ENCODE measurements at places on chromosomes 16 and 17.
A peak's percentile ranks its signal among the peaks of the same experiment; 100 is the strongest.

- no peak for DNase-seq
Observed at GRCh38 chr17:57080718-57081117, 4.3 kb upstream of the AKAP1 start.

DNA sequence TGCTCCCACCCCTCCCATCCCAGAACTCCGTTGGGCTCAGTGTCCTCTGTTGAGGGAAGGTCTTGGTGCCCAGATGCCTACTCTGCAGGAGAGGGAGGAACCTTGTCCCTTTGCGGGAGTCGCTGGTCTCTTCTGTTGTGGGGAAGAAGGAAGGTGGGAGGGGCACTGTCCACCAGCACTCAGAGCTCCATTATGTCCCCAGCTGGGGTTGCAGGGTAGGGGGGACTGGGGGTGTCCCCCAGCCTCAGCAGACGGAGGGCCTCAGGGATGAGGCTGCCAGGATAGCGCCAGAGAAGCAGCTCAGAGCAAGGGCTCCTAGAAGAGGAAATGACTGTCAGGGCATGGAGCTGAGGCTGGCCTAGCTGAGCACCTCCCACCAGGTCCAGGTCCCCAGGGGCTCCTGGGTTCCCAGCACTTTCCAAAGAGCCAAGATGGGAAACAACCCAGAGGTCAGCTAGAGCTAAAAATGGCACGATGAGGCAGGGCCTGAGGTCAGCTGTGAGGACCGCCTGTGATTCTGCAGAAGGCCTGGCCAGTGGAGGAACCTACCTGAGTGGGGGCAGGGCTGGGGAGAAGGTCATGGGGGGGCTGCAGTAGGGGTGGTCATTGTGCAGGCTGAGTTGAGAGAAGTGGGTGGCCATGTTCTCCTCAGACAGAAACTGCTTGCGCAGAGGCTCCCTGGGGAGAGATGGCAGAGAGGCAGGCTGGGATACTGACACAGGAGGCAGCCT, 893 bp downstream of the HCFC1R1 start:
- no peak for DNase-seq

DNA sequence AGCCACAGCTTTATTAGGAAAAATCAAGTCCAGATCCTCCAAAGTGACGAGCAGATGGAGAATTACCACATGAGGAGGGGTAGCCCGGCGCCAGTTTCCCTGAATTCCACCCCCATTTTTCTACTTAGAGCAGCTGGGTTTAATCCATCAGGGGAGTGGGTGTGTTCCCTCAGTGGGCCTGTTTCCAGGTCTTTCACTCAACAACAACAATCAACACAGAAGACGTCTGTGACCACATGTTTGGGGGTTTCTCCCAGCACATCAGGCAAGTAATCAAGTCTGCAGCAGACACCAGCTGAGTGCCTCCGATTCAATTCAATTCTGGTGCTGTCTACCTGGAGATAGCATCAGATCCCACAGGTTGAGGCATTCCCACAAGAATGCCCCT, 6.8 kb downstream of the SLC6A2 start:
- no peak for DNase-seq

DNA sequence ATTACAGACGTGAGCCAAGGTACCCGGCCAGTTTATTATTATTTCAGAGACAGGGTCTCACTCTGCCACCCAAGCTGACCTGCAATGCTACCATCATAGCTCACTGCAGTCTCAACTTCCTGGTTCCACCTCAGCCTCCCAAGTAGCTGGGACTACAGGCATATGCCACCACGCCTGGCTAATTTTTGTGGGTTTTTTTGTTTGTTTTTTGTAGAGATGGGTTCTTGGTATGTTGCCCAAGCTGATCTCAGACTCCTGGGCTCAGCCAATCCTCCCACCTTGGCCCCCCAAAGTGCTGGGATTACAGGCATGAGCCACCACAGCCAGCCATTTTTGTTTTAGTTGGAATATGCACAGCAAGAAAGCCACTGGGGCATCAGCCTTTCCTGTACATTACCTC, 115.7 kb downstream of the MRM1 start:
- no peak for DNase-seq

DNA sequence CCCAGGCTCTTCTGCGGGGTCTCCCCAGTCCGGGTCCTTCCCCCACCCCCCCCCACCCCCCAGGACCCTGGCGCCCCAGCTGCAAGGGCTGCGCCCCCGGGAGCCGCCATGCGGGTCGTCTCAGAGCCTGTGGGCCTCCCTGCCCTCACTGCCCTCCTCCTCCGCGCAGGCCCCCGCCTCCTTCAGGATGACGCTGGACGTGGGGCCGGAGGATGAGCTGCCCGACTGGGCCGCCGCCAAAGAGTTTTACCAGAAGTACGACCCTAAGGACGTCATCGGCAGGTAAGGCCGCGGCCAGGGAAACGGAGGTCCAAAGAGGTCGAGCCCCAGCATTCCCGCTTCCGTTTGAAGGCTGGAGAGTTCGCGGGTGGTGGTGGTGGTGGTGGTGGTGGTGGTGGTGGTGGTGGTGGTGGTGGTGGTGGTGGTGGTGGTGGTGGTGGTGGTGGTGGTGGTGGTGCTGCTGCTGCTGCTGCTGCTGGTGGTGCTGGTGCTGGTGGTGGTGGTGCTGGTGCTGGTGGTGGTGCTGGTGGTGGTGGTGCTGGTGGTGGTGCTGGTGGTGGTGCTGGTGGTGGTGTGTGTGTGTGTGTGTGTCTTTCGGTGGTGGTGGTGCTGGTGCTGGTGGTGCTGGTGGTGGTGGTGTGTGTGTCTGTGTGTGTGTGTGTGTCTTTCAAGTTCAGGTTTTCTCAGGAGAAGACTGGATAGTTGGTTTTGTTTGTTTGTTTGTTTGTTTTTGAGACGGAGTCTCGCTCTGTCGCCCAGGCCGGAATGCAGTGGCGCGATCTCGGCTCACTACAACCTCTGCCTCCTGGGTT, 615 bp downstream of the PHKG2 start:
- no peak for DNase-seq

- peak; percentile 3 for DNase-seq
Observed at GRCh38 chr16:85086347-85087291, 25.7 kb downstream of the CIBAR2 start.

GRCh38 chr16:27475561-27475960, 73.6 kb downstream of the IL21R start:
- peak; percentile 80 for DNase-seq

GRCh38 chr17:41504246-41504977, 1.0 kb downstream of the KRT13 start:
- DNase-seq = no peak

- DNase-seq = no peak
Observed at GRCh38 chr16:62965831-62966230, 929.6 kb upstream of the CDH8 start.

DNA sequence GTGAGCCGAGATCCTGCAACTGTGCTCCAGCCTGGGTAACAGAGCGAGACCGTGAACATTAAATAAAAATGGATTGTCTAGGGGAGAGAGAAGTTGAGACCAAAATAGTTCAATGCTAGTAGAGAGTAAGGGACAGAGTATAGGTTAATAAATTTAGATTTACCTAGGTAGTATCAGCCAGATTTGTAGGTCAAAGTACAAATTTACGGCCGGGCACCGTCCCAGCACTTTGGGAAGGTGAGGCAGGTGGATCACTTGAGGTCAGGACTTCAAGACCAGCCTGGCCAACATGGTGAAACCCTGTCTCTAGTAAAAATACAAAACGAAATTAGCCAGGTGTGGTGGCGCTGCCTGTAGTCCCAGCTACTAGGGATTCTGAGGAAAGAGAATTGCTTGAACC, 12.2 kb upstream of the BMERB1 start:
- no peak for DNase-seq

DNA sequence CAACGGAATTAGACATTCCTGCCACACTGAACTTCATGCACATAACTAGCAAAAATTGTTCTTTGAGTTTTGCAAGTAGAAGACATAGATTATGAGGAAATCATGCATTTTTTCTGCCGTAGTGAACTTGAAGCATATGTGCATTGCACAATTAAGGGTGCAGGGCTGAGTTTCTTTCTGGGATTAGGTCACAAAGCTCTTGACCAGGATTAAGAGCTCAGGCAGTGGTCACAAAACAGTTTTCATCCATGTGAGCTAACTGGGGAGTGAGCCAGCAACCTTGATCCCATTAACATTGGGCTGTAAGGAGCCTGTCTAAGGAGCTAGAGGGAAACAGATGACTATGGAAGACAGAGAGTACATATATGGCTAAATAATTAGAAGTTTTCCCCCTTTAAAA, 143.7 kb downstream of the PMP22 start:
- no peak for DNase-seq

DNA sequence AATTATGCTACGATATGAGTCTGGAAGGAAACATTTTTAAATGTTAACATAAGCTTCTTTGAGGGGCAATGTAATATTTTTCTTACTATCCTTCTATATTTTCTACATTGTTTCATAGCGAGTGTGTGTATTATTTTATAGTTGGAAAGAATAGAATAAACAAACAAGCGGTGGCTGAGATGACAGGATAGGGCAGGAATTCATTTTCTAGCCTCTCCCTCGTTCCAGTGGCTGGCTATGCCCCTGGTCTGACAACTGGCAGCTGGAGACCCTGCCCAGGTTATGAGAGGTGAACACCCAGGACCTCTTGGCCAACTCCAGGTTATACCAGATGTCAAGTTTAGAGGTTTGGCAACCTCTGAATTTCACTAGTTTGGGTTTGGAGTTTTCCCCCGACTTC, 14.5 kb upstream of the TNRC6C start:
- no peak for DNase-seq

DNA sequence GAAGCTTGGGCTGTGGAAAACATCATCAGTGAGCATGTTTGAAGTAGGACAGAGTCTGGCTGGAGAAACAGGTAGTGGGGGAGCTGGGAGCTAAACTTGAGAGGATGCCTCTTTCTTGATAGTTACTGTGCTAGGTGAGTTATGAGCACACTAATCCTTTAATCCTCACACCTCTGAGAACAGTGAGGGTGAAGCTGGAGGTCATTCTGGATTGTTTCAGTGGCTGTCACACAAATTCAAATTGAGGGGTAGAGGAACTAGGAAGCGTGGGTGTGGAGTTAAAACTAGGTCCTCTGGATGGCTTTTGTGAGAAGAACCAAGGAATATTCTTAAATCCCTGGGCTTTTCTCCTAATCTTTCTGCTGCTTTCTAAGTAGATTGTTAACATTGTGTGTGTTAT, 3.3 kb downstream of the AKAP1 start:
- DNase-seq = no peak

- no peak for DNase-seq
Observed at GRCh38 chr16:80039777-80040176, 439.2 kb upstream of the MAF start.

DNA sequence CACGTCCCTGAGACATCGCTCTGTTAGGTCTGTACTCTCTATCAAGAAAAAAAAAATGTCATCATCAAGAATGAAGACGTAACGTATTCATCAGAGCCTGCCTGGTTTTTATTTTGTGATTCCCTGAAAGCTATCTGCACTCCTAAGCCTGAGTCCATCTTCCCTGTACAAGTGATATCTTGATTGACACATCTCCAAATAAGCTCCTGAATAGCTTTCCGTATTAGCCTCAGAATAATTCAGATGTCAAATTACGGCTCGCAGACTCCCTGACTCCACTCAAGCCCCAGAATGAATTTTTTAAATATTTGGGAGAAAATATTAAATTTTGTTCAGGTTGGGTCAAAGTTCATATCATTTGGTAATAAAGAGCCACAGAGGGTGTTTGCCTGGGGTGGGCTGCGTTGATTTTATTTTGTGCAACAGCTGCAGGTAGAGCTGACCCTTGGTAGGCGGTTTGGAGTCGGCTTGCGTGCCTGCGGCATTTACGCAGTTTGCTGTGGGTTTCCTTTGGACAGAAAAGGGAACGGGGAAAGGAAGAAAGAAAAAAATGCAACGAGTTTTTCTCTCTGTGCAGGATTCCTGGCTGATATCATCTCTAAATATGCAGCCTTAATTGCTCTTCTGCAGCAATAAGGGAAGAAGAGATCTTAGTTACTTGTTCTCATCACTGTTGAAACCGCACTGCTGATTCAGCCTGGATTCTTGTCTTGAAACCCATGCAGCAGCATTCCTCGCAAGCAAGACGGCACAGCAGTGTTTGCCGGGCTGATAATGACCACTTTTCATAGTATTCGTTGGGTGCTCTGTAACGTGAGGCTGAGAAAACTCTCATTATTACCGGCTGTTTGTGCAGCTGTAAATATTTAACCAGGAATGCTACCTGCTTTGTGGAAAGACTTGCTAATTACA, 114.7 kb downstream of the IRX3 start:
- DNase-seq = peak; percentile 67

DNA sequence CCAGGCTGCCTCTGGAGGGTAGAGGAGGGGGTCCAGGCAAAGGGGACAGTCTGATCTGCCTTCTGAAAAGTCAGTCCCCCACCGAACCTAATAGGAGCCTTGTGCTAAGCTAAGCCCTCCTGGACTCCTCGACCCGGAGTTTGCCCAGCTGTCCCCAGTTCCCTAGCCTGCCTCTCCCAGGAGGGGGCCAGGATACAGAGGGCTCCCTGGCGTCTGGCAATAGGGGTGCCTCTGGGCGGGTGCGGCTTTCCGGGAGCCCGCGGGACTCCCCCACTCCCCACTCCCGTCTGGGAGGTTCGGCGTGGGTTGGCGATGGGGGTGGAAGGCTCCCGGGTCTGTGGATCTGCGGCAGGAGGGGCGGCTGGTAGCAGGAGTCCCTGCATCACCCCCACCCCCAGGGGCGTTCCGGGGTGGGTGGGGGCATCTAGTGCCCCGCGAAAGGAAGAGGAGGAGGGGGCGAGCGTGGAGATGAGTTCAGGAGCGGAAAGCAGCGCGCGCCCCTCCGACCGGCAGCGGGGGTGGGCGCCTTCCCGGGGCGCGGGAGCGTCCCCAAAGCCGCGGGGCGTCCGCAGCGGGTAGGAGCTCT, 1.2 kb downstream of the GSG1L start:
- no peak for DNase-seq

- no peak for DNase-seq
Observed at GRCh38 chr17:48612854-48613691, 2.0 kb downstream of the HOXB8 start.

GRCh38 chr17:80469667-80470066, 6.7 kb downstream of the NPTX1 start:
- DNase-seq = no peak

GRCh38 chr16:10048850-10049249, 133.4 kb downstream of the GRIN2A start:
- DNase-seq = no peak

- no peak for DNase-seq
Observed at GRCh38 chr16:6008670-6009069, 911.1 kb upstream of the EEF2KMT start.

GRCh38 chr17:62189377-62189776, 124.3 kb upstream of the MED13 start:
- no peak for DNase-seq

Data from epithelial cell of proximal tubule (primary cell).